ENCODE measurements at places on chromosomes 16 and 17.

DNA sequence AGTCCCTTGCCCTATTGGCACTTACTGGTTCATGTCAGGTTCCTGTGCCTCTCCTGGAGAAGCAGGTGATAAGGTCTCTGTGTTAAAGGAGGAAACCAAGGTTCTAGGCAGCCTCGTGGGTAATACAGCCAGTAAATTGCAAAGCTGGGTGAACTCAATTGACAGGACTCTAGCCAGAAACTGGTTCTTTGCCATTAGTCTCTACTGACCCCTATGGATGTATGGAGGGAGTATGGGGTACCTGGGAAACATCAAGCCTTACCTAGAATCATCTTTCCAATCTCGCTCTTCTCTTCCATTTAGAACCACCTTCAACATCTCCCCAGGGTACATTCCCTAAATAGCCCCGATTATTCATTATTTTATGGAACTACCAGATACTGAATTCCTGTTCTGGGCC is 169.3 kb downstream of the CDH13 start:
- DNase-seq = no peak

DNA sequence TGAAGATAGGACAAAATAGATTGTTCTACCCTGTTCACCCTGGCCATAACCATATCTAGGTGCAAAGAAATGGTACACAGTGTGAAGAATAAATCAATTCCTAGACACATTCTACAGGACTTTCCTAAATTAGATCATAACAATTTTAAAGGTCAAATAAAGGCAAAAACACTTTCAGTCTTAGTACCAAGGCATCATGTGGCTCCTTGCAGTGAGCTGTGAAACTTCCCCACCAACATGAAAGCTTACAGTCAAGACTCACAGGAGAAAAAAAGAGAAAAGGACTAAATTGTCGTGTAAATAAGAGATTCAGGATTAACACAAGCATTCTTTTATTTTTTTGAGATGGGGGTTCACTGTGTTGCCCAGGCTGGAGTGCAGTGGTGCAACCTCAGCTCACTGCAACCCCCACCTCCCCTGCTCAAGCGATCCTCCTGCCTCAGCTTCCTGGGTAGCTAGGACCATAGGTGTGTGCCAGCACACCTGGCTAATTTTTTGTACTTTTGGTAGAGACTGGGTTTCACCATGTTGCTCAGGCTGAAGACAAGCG is 14.2 kb downstream of the NSMCE1 start:
- no peak for DNase-seq

GRCh38 chr16:19241512-19241911 is 44.0 kb upstream of the CLEC19A start:
- DNase-seq = no peak

- DNase-seq = no peak
Observed at GRCh38 chr16:8721336-8722024, 47.1 kb downstream of the ABAT start.

GRCh38 chr17:36030956-36031355 is 13.2 kb upstream of the CCL23 start:
- no peak for DNase-seq

GRCh38 chr17:63445954-63446752 is at the start of gene CYB561:
Gene CYB561, minus strand, starts transcription at chr17:63446306. Its CDS starts 8,759 bp downstream, at chr17:63437547.
- DNase-seq = peak; percentile 62

DNA sequence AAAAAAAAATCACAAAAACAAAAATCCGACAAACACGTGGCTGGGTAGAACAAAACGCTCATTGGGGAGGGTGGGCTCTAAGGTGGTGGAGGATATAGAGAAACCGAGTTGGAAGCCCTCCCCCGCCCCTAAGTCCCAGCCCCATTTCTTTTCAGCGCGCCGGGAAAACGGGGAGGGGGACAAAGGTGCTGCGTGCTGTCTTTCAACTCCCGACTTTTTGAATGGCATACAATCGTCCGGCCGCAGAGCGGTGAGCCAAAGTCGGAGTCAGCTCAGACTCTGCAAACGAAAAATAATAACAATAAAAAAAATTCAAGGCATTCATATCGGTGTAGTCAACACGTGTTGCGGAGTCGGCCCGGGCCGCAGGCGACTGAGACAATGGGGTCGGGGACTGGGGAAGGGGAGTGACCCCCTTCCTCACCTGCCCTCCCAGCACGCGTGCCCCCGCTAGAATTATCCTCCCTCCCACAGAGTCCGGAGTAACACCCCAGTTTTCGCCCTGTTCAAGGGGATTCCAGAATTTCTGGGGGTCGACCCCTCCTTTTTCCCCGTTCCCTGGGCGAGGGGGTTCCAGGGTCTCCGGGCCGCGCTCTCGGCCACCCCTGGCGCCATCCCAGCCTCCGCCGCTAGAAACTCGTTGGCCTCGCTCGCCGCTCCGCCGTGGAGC is 1.7 kb upstream of the IGF2BP1 start:
- no peak for DNase-seq

- no peak for DNase-seq
Observed at GRCh38 chr17:34146440-34147043, 108.5 kb upstream of the CCL2 start.

- no peak for DNase-seq
Observed at GRCh38 chr17:48500435-48501426, 30.1 kb downstream of the HOXB1 start.

GRCh38 chr16:68612996-68613395 is 32.1 kb upstream of the CDH3 start:
- DNase-seq = no peak

- DNase-seq = no peak
Observed at GRCh38 chr17:38575781-38576180, 30.0 kb downstream of the SRCIN1 start.

GRCh38 chr17:50051082-50051576 is 4.8 kb upstream of the ITGA3 start:
- DNase-seq = no peak

- no peak for DNase-seq
Observed at GRCh38 chr16:14013571-14014283, 57.4 kb upstream of the MRTFB start.

DNA sequence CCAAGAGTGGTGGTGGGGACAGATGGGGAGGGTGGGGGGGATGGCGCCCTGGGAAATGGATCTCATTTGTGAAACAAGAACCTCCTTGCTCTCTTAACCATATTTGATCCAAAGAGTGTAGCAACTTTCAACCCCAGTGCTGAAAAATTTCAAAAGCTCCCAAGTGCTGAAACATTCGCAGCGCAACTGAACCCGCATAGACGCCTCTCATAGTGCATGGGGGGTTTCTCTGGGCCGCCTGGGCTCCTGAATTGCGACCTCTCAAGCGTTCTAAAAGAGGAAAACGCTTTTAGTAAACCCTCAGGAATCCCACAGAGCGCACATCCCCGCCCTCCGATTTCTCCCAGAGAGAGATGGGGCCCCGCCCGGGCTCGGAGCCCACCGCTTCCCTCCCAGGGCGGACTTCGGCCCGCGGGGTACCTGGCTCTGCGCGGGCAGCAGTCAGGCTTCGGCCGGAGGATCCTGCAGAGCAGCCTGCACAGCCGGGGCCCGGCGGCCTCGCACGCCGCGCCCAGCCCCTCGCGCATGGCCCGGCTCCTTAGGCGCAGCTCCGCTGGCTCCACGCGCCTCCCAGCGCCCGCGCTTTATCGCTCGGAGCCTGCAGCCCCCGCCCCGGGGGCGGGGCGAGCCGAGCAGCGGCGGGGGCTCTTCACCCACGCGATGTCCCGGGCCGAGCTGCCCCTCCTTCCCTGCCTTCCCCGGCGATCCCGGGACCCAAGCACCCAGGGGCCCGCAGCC is 7.0 kb downstream of the NOS2 start:
- DNase-seq = no peak

DNA sequence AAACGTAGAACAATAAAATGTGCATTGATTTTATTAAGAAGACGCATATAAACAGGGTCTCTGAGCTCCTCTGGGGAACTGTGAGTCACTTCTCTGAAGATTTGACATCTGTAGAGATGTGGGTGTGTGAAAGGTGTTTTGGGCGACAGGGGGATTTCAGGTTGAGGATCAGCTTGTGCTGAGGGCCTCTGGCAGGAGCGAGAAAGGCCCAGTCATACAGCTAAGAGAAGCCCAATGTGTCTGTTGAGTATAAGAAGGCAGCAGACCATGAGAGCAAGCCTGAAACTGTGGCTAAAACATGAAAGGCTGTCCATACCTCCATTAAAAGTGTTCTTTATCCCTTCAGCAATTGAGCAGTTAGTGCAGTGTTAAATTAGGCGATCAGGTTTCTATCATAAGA is 406.5 kb upstream of the MON1B start:
- DNase-seq = no peak

DNA sequence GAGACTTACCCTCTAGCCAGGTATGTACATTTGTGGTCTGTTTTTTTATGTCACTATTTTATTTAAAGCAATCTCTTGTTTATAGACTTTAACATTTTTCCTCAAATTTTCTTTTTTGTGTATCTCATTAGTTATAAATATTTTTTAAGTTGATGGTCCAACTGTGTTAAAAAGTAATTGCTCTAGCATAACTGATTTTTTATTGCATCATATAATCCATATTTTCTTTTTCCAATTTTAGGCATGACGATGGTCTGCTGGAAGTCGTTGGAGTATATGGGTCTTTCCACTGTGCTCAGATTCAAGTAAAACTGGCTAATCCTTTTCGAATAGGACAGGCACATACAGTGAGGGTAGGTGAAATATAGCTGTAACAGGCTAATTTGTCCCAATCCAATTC is 27.9 kb downstream of the DGKE start:
- no peak for DNase-seq

GRCh38 chr17:32345951-32346600 is 3.9 kb upstream of the ZNF207 start:
- no peak for DNase-seq

- DNase-seq = no peak
Observed at GRCh38 chr17:9521062-9521461, 54.6 kb downstream of the STX8 start.

DNA sequence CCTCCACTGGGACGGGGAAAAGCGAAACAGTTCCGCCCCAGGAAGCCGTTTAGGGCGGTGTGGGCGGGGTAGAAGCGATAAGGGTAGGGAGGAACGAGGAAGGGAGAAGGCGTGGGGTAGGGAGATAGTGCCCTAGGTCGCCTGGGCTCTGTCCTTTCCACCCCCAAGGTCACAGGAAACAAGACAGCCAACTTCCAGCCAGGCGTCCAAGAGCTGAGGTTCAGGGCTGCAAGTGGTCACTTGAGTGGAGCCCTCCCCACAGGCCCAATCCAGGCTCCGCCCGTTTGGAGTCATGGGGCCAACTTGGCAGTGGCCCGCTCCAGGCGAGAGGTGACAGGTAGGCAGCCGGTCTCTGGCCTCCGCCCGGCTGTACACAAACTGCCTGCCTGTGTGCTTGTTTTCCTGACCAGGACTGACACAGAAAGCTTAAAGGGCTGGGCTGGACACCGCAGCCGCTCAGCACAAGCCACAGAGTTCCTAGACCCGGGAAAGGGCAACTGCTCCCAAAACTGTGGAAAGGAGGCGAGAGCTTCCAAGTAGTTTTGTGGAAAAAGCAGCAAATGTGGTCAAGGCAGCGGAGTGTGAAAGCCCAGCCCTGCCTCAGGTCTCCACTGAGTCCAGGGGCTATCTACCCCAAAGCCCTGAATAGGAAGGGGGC is at the start of gene RILP:
TSS of gene RILP (minus strand) at position 23 of the 658 bp plus-strand sequence. CDS start 62 bp downstream, outside the sequence.
- DNase-seq = no peak

GRCh38 chr17:43979011-43979410 is 25.3 kb upstream of the PYY start:
- DNase-seq = no peak

DNA sequence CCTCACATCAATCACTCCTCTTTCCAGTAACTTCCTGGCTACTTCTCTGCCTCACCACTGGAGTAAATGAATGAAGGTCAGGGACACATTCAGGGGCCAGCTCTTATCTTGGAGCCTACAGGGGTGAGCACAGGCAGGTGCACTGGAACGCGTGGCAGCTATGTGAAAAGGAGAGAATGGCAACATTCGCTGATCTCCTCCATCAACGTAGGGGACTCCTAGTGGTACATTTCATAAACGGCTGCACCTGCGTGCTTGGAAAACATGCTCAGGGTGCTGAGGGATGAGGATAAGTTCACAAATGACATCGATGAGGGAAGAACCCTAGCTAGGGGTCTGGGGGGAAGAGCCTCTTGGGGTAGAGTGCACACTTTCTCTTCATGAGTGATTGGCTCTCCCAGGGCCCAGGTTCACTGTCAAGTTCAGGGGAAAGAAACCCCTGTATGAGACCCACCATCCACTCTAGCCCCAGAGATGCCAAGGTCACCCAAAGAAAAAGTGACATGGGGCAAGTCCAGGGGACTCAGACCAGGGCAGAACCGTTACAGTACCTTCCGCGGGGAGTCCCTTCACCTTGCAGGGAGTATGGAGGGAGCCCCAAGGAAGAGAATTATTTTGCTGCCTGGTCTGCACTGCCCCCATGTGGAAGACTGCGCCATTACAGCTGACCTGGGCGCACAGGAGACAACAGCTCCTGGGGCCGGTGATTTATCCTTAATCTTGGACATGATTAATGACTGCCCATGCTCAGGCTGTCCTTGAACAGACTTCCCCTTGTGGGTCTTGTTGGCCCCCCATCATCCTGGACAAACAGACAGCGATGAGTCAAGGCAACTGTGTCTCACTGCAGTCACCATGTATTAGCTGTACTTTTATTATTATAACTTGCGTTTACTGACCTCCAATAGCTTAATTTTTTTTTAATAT is 30.1 kb downstream of the VAC14 start:
- peak; percentile 56 for DNase-seq

- DNase-seq = no peak
Observed at GRCh38 chr17:80431246-80432195, 16.6 kb downstream of the ENDOV start.

GRCh38 chr17:46009681-46010596 is 10.9 kb downstream of the STH start:
- no peak for DNase-seq

- DNase-seq = no peak
Observed at GRCh38 chr17:16922386-16923096, 49.4 kb downstream of the TNFRSF13B start.

- DNase-seq = no peak
Observed at GRCh38 chr16:30352488-30353401, 2.4 kb downstream of the CD2BP2 start.

GRCh38 chr17:78971756-78972506 is 7.8 kb downstream of the LGALS3BP start:
- DNase-seq = no peak

GRCh38 chr16:78106686-78107085 is 7.2 kb downstream of the WWOX start:
- DNase-seq = no peak

DNA sequence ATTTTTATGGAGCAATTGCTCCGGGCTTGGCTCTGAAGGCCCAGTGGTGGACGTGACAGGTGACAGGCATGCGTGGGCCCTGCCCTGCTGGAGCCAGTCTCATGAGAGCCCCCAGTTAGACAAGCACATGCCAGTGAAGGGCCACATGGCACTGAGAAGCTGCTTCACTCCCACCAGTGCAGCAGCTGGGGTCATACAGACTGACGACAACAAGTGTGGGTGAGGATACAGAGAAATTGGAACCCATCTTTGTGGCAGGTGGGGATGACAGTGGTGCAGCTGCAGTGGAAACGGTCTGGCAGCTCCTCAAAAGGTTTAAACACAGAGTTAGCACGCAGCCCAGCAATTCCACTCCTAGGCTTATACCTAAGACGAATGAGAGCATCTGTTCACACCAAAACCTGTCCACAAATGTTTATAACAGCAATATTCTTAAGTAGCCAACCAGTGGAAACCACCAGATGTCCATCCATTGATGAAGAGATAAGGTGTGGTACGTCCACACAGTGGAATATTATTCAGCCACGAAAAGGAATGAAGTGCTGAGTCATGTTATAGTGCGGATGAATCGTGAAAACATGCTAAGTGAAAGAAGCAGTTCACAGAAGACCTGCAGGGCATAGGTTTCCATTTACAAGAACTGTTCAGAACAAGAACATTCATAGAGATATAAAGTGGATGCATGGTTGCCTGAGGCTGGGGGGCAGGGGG is 12.5 kb upstream of the CIBAR2 start:
- no peak for DNase-seq

- peak; percentile 52 for DNase-seq
Observed at GRCh38 chr16:55842369-55843104, 9.6 kb upstream of the CES1 start.
